ENCODE measurements at places on chromosomes 12 and 14. TPM values are rescaled to one million over a fixed set of nuclear protein-coding genes. Genes with fewer than 3 reads are reported as not detected.
A peak's percentile ranks its signal among the peaks of the same experiment; 100 is the strongest.

DNA sequence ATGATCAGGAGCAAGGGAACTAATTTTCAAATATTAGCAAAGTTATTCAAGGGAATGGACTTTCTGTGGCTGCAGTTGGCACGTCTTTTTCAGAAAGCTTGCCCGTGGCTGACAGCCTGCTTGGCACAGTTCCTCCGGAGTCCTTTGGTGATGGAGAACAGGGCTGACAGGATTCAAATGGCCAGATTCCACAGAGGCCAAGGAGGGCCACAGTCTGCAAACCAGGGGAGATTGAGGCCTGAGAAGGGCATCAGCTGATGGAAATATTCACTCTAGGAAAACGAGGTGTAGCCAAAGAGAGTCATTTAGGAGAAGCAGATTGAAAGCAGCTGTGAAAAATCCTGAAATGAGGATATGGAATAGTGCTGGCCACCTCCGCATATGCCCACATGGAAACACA is 178.3 kb downstream of the EMP1 start:
- peaks cover 2% of the 10 kb centered on the region for H3K27me3 ChIP-seq
- no peak overlapping the region for H3K4me3 ChIP-seq
- H3K4me1 ChIP-seq = no peaks in the 10 kb centered on the region

- H3K27me3 ChIP-seq = peaks cover 18% of the 10 kb centered on the region
- no peaks in the 10 kb centered on the region for H3K36me3 ChIP-seq
- no peaks in the 10 kb centered on the region for H3K4me1 ChIP-seq
- no peak overlapping the region for H3K4me3 ChIP-seq
Measured at GRCh38 chr14:54845641-54846040, 57.0 kb downstream of the GCH1 start.

GRCh38 chr12:54071942-54072341 is 18.3 kb downstream of the HOXC4 start:
- no peaks in the 10 kb centered on the region for H3K4me1 ChIP-seq
- no peak for DNase-seq
- H3K36me3 ChIP-seq = no peaks in the 10 kb centered on the region
- peaks cover 44% of the 10 kb centered on the region for H3K27me3 ChIP-seq

DNA sequence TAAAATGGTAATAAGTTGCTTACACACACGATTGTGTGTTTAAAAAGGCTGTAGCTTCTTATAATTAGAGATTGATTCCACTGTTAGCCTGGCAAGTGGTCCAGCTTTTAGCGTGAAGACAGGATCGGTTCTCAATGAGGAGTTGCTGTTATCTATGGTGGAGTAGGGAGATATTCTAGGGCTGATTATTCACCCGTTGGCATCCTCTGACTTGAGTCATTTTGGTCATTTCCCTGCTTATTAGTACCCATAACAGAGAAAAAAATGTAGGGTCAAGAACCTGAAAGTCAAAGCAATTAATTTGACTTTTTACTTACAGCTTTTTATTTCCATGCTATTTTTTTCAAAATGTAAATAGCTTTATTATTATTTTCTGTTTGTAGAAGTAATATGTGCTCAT is 76.0 kb downstream of the KCNK13 start:
- H3K36me3 ChIP-seq = no peaks in the 10 kb centered on the region
- H3K27ac ChIP-seq = peak overlapping the region; percentile 19
- 0 out of 2 replicates have a peak overlapping the region, but pooled peaks have one; percentile 24 for H3K4me3 ChIP-seq

Gene SDR9C7
- not detected for total RNA-seq

Data from HFFc6 (cell line).